Activated naive CD8-positive, alpha-beta T cell treated with anti-CD3 and anti-CD28 coated beads, Interleukin-2, amount 10 ng/mL, durations not matched to agents 7 days and 5 days (primary cell): ENCODE measurements at places on chromosomes 2 and 18.

- DNase-seq: no peak
Measured at GRCh38 chr2:143939626-143940330, 580.1 kb downstream of the ZEB2 start.

- no peak for DNase-seq
Measured at GRCh38 chr2:189648846-189649509, 12.3 kb upstream of the ASNSD1 start.

GRCh38 chr2:85684806-85685205 lies 9.4 kb upstream of the GNLY start:
- DNase-seq: no peak

DNA sequence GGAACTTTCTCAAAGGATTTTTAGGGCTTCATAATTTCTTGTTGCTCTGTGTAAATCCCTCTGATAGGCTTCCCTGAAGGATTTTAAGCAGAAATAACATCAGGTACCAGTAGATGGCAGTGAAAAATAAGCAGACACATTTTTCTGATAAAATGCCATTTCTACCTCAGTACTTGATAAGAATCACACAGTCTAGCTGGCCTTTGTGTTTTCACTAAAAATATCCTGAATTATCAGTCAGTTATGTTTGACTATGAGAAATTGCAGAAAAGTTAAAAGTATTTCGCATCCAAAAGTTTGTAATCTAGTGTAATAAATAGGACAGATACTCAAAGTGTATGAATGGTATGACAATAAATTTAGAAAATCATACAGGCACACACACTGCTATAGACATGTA lies 68.7 kb downstream of the DNAJC10 start:
- DNase-seq: no peak

GRCh38 chr2:11805920-11806319 lies 59.5 kb downstream of the LPIN1 start:
- no peak for DNase-seq
